DMS 273 treated with DMSO at 0.1 percent for 48 hours (cell line): ENCODE measurements at places on chromosomes 13 and 19.

- no peak for DNase-seq
Measured at GRCh38 chr19:11457115-11457514, 21.7 kb downstream of the PRKCSH start.

DNA sequence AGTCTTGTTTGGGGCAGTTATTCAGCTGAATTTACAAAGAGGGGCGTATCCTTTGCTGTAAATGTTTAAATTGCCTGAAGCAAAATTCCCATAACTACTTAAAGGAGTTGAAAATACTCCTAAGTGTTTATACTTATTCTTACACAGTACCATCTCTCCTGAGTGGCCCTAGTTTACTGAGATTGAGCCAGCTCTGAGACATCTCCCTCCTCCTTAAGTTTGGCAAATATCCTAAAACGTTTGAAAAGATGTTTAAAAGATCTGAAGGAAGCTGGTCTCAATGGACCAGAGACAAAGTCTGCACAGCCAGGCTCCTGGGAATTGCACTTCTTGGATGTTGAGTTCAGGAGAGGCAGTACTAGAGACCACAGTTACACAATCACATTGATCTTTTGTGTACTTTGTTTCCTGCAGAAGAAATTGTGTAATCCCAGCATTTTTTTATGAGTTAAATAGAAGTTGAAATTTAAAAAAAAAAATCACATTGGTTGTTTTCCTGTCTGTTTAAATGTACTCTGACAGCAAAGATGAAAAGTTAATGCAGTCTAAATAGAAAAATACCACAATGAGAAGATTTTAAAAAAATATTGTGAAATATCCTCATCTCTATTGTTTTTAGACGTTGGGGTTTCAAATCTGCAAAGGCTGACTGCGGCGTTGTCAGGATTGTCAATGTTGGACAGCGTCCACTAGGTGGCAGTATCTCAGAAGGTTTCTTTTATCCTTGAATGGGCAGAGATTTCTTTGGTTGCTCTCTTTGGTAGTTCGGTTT, 20.7 kb downstream of the TNFSF11 start:
- DNase-seq: peak; percentile 22

- no peak for DNase-seq
Measured at GRCh38 chr19:5192568-5192967, 148.0 kb downstream of the PTPRS start.

DNA sequence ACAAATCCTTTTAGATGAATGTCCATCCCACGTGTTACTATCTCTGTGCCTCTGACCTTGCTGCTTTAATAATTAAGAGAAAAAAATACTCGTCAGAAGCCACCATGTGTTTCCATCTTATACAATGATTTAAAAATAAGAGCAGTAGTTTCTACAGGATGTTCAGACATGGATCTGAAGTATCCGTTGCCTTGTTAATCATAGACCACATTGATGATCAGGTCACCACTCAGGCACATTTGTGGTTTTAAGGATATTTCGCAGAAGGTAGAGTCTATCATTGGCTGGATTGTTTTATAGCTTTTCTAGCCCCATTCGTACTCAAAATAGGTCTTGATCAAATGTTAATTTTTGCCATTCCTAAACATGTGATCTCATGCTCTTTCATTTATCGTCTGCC, 710.0 kb upstream of the ARGLU1 start:
- no peak for DNase-seq

DNA sequence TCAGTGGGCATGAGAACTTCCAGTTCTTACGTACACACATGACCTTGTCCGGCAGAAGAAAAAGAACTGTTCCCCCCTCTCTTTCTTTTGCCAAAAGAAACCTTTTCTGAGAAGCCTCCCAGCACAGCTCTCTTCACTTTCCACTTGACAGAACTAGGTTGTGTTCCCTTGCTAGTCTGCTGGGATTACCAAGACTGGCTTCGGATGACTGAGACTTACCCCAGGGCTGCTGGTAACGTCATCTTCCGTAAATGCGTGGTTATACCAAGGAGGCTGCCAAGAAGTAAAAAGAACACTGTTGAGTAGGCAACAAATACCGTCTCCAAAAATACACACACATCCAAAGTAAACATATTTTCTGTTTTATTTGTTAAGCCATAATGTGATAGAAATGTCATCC, 908.2 kb downstream of the EFNB2 start:
- no peak for DNase-seq

DNA sequence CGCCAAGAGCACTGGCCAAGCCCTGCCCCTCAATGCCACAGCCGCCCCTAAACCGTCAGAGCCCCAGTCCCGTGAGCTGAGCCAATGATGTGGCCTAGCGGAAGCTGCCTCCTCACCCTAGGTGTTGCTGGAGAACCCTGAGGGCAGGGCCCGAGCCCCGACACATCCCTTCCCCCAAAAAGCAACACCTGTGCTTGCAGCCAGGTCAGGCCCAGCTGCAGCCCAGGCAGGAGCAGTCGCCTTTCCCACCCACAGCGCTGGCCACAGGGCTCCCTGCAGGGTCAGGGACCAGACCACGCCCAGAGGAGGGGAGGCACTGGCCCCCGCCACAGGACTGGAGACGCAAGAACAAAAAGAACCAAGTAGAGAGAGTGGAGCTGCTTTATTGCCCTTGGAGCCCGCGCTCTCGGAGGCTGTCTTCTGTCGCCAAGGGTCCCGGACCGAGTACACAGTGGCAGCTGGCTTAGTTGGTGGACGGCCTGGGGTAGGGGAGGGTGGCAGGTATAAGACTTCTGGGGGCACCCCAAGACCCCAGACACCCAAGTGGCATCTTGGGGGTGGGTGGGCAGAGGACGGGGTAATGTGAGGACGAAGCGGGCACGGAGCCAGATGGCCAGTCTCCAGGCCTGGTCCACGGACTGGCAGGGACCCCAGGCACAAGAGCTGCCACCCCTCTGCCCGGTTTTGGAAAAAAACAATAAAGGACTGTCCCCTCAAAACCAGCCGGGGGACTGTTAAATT, 3.3 kb downstream of the P2RY11 start:
- peak; percentile 29 for DNase-seq

DNA sequence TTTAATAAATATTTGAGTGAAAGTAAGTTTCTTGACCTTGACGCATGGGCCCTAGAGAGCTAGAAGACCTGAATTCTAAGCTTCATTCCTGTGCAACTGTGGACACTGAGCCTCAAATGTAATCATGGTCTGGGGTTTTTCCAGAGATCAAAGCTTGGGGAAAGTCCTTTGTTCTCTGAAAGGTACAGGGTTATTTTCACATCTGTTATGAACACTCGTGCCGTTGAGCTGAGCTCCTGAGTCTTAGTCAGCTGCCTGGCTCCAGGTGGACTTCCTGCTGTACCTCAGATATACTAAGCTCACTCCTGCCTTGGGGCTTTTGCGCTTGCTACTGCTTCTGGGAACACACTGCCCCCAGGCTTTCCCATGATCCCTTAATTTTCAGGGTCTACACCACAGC, 7.5 kb upstream of the ZBTB32 start:
- no peak for DNase-seq

GRCh38 chr13:79369226-79369625, 36.8 kb downstream of the RBM26 start:
- no peak for DNase-seq

GRCh38 chr13:65881561-65882155, 1348.5 kb downstream of the PCDH9 start:
- no peak for DNase-seq

DNA sequence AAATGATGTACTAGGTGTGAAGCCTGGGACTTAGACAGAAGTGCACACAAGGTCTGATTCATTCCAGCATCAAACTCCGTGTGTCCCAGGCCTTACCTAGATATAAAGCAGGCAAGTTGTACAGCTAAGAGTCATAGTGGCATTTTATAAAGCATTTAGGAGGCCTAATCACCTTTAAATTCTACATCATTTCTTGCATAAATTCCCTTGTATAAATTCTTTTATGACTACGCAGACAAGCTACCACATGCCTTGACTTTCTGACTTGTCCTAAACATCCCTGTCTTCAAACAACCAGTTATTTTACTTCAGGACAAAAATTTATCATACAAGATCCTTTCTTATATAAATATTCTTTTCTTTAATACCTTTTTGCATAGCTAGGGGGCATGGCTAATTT, 22.5 kb downstream of the TMEM255B start:
- no peak for DNase-seq

DNA sequence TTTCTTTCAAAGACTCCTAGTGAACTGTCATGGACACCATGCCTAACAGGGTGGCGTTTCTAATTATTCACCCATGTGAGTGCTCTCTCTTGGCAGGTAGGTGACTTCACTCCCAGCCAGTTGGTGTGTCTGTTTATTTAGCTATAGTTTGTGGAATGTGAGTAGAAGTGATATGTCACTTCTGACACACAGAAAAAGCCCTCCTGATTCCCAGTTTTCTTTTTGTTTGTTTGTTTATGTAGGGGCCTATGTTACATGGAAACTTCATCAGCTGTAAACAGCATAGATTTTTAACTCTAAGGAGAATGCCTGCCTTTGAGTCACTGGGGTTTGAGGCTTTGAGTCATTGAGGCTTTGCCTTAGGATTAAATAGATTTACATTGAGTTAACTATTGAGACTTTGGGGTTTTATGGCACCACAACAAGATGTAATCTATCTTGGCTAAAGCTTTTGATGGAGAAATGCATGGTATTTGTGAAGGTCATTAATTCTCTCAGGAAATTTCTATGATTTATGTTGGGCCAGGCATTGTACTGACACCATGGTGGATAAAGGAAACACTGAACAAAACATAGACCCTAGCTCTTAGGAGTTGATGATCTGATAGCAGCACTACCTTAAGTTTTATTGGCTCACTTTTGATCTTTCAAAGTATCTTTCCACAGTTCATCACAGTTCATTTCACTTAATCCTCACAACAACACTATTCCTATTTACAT, 45.3 kb downstream of the UFM1 start:
- no peak for DNase-seq

DNA sequence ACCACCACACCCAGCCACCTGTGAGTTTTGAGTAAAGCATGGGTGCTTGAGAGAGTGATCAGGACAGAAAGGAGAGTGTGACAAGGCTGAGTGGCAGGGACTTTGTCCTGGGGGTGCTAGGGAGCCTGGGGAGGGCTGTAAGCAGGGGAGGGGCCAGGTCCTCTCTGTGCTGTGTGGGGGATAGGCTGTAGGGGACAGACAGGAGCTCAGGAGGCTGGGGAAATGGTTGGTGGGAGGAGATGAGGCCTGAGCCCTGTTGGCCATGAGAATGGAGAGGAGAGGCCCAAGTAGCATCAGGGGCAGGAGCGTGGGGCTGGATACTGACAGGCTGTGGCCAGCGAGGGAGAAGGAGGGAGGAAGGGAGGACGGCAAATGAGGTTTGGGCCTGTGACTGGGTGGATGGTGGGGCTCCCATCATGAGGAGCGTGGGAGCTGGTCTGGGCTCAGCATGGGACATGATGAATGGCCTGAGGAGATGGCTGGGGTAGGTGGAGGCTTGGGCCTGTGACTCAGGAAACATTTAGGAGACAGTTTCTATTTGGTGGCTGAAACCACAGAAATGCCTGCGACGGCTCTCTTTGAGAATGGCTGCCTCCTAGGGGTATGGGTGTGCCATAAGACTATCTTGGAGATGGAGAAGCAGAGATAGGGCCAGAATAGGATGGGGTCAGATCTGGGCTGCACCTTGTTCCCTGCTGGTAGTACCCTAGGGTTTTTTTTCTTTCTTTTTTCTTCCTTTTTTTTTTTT, 25.0 kb downstream of the GRIN2D start:
- DNase-seq: no peak

DNA sequence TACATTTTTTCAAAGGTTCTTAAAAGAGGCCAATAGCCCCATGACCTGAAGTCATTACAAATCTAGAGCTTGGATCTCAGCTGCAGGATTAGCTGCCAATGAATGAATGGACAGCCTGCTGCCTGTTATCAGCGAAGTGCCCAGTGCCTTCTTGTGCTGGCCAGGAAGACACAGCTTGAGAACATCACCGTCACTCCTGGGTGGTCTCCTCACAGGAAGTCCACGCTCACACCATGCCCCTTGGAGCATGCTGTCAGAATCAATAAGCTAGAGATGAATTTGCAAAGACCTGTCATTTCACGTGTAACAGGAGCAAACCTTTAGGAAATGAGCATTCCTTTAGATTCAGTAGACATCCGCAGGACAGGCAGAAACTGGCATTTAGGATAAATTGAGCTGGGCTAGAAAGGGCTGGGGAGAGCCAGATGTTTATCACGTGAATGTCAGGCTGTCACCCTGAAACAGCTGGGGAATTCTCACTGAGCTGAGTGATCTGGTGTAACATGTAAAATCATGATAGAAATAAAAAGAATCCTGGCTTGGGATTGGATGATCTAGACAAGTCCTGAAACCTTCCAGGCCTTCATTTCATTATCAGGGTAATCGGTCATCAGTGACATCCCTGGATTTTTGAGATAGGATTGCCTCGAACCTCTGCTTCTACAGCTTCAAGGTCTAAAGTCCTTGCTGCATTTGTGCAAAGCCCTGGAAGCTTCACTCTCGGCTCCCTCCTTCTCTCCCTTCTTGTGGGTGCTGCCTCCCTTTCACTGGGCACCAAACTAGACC, 49.9 kb upstream of the MEDAG start:
- DNase-seq: no peak

- no peak for DNase-seq
Measured at GRCh38 chr13:113454936-113455335, 1.6 kb upstream of the ADPRHL1 start.

- no peak for DNase-seq
Measured at GRCh38 chr19:51091126-51091525, 8.4 kb upstream of the KLK14 start.

- DNase-seq: no peak
Measured at GRCh38 chr13:52638666-52639328, 3.4 kb upstream of the HNRNPA1L2 start.

DNA sequence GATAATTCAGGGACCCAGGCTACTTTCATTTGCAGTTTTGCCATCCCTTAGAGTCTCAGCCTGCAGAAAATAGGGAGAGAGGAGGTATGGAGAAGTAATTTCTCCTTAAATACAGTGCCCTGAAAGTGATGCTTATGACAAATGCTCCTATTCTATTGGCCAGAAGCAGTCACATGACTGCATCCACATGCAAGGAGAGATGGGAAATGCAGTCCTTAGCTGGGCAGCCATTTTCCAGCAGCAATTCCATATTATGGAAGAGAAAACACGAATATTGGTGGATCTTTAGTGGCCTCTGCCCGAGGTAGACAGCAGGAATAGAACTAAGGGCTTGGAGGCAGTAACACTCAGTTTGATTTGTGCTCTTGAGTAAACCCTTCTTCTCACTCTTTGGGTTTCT, 39.4 kb downstream of the VAV1 start:
- DNase-seq: peak; percentile 16

- DNase-seq: no peak
Measured at GRCh38 chr19:10797541-10798256, 38.3 kb downstream of the TMED1 start.

DNA sequence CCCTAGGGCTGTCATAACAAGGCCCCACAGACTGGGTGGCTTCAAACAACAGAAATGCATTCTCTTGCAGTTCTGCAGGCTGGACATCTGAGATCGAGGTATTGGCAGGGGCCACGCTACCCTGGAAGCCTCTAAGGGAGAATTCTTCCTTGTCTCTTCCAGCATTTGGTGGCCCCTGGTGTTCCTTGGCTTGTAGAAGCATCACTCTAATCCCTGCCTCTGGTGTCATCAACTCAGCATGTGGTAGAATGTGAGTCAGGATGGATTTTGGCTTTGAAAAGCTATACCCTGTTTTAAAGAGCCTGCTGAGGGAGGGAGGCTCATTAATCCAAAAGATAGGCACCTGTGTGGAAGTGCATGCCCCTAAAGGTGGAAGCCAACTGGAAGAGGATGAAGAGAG, 7.9 kb upstream of the GGACT start:
- DNase-seq: no peak

GRCh38 chr19:1171755-1172352, 2.2 kb downstream of the SBNO2 start:
- no peak for DNase-seq
